ENCODE measurements at places on chromosomes 2 and 18. TPM values are rescaled to one million over a fixed set of nuclear protein-coding genes. Genes with fewer than 3 reads are reported as not detected.

- DNase-seq, result no peak
- no peaks in the 10 kb centered on the region for H3K27me3 ChIP-seq
- H3K36me3 ChIP-seq, result no peaks in the 10 kb centered on the region
- H3K27ac ChIP-seq, result no peak overlapping the region
Observed at GRCh38 chr18:48905513-48905912, 45.3 kb downstream of the SMAD7 start.

DNA sequence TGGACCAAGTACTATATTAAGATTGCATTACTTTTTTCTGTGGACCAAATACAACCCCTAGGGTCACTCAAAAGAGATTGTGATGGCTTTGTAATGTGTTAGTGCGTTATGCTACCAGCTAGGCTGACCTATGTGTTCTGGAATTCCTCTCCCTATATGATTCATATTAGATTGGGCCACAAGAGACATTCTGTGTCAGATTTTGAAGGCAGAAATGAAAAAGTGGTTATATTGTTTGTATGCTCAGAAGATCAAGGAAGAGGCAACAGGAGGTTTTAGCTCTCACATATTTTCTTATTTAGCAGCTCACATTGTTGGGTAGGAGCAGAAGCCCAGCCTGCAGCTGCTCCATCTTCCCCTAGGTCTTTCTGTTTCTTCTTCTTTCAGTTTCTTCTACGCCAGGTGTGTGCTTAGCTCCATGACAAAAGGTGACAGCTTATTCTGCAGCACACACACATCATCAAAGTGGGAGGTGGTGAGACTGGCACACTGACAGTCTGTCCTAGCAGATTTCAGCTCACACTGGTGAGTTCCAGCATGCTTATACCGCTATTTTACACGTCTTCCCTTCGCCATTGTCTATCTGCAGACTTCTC lies 156.8 kb upstream of the UBE2E3 start:
- no peaks in the 10 kb centered on the region for H3K36me3 ChIP-seq
- peaks cover 3% of the 10 kb centered on the region for H3K27me3 ChIP-seq
- H3K27ac ChIP-seq, result no peak overlapping the region
- no peaks in the 10 kb centered on the region for H3K4me1 ChIP-seq
- no peak for DNase-seq

- no peaks in the 10 kb centered on the region for H3K27me3 ChIP-seq
- no peak overlapping the region for H3K27ac ChIP-seq
- no peak overlapping the region for H3K4me3 ChIP-seq
- H3K36me3 ChIP-seq, result no peaks in the 10 kb centered on the region
- DNase-seq, result no peak
- no peaks in the 10 kb centered on the region for H3K4me1 ChIP-seq
Observed at GRCh38 chr2:143344780-143345179, 215.6 kb downstream of the ARHGAP15 start.

DNA sequence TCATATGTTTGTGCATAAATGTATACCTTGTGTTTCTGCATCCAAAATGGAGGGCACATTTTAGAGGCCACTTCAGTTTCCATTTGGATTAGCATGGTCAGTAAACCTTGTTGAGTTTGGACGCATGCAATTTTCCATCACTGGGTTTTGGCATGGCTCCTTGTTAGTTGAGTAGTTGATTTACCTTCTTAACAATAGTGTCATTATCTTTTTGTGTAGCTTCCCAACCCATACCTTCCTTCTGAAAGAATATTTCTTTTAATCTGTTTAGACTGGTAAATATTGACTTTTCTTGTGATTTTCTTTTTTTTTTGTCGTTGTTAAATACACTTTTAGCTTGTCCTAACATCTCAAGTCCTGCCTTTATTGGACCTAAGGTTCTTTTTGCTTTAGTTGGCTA lies 15.5 kb downstream of the RPIA start:
- no peak overlapping the region for H3K4me3 ChIP-seq
- no peak for DNase-seq
- H3K4me1 ChIP-seq, result no peaks in the 10 kb centered on the region
- H3K27me3 ChIP-seq, result no peaks in the 10 kb centered on the region
- peaks cover 16% of the 10 kb centered on the region for H3K36me3 ChIP-seq
- H3K27ac ChIP-seq, result no peak overlapping the region

Gene APCDD1
- total RNA-seq, result not detected

DNA sequence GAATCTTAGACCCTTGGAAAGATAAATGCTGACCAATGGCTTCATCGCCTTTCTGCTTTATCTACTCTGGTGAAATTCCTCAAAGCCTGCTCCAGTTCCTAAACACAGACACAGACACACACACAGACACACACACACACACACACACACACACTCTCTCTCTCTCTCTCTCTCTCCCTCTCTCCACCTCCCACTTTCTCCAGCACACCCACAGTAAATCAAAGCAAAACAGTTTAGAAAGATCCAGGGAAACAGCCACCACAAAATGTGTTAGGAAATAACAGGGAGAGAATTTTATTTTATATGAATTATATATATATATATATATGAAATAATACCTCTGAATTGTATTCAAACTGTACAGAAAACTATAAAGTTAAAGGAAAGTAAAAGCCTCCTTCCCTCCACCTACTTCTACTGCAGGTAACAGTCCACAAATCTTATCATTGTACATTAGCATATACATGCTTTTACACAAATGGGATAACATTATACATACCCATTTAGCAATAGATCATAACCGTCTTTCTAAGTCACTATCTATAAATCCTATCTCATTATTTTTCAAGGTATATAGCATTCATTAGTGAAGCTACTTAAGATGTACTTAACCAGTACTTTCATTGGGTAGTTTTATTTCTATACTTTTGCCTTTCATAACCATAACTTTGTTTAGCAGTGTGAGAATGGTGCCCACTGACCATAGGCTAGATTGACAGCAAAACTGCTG lies 38.5 kb downstream of the MREG start:
- DNase-seq, result no peak
- H3K36me3 ChIP-seq, result peaks cover 4% of the 10 kb centered on the region
- no peak overlapping the region for H3K27ac ChIP-seq
- H3K27me3 ChIP-seq, result no peaks in the 10 kb centered on the region
- H3K4me1 ChIP-seq, result peaks cover under 1% of the 10 kb centered on the region
- H3K4me3 ChIP-seq, result no peak overlapping the region

Data from T-cell (primary cell).